ENCODE measurements at places on chromosomes 5 and 9. TPM values are rescaled to one million over a fixed set of nuclear protein-coding genes. Genes with fewer than 3 reads are reported as not detected.

DNA sequence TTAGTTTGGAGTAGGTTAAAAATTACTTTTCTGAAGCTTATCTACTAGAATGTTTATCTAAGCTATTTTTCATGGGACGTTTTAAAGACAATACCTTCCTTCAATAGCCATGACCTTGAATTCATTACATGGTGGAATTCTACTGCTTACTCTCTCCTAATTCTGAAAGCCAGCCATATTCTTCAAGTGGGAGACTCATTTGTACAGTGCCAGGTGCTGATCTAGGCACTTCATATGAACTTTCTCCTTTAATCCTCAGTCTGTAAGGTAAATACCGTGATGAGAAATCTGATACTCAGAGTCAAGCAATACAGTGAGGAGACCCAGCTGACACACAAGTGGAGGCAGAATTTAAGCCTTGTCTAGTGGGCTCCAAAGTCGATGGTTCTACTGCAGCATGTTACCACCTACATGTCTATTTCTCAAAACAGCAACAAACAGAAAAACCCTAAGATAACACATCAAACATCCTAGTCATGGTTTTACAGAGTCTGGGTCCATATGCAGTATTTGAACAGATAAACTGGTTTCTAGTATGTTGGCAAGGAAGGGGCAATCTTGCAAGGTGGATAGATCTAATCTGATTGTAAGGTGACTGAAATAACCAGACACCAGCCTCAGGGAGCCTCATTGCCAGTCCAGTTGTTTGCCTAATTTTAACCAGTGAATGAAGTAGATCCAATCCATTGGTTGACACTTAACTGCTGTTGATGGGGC lies 243.7 kb downstream of the PIK3R1 start:
- DNase-seq = no peak

- DNase-seq = no peak
Measured at GRCh38 chr5:150848271-150848670, 1.9 kb downstream of the IRGM start.

DNA sequence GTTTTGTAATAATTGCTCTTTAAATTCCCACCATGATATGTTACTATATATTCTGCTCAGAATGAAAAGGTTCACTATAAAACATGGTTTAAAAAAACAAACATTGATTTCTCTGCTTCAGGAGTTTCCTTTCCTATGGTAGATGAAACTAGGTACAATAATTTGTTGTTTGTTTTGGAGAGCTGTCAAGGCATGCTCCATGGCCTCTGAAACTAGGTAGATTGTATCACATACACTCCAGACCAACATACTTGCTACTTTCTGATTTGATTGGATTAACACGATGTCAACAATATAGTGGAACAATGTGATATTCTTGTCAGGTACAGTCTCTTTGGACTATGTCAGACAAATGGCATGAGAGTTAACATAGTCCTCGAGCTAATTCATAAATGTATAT lies 452.7 kb upstream of the CDH9 start:
- no peak for DNase-seq

DNA sequence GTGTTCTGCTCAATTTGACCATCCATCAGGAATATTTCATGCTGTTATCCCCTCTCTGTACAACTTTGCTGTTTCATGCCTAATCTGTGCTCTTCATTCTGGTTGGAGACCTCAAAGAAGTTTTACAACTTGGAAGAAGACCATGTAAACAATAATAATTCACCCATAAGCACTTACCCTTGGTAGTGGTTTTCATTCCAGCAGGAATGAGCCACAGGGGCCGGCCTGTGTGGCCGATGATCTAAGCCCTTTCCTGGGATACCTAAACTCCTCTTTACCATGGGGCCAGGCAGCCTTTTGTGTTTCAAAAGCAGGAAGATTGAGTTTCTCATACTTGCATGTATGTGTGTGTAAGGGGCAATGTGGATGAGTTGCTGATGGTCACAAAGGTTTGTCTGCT lies 165.0 kb downstream of the FGF1 start:
- DNase-seq = no peak

GRCh38 chr9:126406075-126406667 lies 79.5 kb downstream of the MVB12B start:
- DNase-seq = no peak

- DNase-seq = no peak
Measured at GRCh38 chr5:64775291-64775690, 6.6 kb downstream of the CWC27 start.

DNA sequence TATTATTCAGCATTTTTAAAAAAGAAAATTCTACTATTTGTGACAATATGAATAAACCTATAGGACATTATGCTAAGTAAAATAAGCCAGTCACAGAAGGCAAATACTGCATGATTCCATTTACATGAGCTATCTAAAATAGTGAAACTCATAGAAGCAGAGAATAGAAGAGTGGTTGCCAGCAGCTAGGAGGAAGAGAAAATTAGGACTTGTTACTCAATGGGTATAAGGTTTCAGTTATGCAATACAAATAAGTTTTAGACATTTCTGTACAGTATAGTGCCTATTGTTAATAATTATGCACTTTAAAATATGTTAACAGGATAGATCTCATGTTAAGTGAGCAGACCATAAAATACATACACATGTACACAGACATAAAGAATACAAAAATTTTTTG lies 73.8 kb upstream of the SPINK5 start:
- DNase-seq = no peak

DNA sequence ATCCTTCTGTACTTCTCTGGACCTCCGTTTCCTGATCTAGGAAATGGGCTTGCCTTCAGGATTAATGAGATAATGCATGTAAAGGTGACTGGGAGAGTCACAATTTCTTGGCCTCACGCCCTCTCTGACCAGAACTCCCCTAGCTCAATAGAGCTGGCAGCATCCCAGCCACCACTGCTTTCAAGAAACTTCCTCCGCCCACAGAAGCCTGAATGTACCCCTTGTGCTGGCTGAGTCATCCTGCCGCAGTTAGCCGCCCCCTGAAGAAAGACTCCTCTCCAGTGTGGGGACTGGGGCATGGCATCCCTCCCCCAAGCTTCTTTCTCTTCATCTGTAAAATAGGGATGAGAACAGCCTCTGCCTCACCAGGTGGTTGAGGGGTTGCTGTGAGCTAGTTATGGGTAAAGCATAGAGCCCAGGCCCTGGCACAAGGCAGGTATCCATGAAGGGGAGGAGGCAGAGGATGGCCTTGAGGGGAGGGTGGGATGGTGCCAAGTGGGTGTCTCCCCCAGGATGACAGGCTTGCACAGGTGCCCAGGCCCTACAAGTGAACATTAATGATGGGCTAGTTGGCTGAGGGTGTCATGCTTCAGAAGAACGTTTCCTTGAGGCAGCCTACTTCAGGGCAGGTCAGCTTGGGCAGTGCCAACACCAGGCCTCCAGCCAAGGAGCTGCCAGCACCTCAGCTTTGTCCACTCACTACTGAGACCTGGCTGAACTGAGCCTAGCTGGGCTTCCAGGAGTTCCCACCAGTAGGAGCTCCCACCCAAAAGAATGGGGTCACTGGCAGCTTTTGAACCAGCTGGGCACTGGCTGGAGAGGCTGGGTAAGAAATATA lies 3.4 kb downstream of the PDLIM4 start:
- peak; percentile 61 for DNase-seq

DNA sequence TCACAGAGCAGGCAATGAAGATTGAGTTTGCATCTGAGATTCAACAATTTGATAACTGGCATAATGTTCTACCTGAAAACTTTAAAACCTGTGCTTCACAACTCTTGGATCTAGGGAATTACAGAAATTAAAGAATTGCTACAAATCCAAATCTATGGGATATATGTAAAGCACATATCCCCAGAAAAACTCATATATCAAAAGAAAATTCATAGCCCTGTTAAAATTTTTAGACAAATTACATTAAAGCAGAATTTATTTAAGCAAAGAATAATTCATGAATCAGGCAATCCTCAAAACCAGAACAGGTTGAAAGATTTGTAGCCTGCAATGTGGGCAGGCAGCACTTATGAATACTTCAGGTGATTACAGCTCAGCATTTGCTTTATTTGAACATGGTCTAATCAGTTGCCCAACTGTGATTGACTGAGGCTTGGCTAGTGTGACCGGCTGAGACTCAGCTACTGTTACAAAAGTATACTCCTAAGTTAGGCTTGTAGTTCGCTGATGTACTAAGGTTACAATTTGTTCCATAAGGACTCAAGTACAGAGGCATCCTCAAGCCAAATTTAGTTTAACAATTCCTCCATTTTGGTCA lies 10.3 kb upstream of the UBTD2 start:
- DNase-seq = no peak

DNA sequence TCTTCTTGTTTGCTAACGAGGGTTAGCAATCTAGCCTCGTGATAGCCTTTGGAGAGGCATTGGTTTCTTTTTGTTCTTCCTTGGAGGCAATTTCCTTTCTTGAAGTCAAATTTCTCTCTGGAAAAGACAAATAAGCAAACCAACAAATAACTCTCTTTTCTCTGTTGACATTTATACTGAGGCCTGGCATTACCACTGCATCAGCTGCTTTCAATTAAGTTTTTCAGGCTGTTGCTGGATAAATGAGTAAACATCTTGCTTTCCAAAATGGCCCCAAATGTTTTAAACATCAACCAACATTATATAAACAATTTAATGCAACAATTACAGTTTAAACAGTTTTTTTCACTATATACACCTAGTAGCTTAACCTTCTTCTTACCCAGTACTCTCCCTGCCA lies 264.4 kb downstream of the HTR1A start:
- DNase-seq = no peak

GRCh38 chr5:90406466-90406865 lies 3.1 kb downstream of the CETN3 start:
- DNase-seq = no peak

- DNase-seq = peak; percentile 69
Measured at GRCh38 chr5:176837707-176838115, 27.4 kb downstream of the UNC5A start.

DNA sequence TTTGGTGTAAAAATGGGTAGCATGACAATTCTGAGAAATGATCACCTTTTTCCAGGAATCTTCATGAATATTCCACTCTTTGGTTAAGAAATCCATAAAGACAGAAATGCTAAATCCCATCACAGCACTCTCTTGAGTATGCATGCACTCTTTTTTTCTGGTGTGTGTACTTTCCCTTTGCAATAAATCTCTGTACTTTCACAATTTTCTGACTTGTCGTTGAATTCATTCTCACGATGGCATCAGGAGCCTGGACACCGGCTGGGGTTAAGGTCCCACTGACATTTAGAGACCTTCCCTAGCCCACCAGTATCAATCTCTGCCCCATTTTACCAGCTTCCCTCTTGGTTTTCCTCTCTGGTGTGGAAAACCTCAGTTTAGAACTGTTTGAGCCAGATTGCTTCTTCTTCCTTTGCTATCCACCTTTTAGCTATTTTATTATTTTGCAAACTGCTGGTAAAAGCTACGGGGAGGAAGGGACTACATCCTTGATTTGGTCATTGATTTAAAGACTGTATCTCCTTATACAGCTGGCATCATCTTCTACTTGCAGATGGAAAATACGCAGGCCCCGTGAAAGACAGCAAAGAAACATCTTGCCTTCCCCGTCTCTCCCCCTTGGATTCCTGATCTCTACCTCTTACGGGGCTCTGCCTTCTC lies 59.9 kb upstream of the ZFR start:
- DNase-seq = no peak

PLAC8L1 gene
- 0.82 TPM for total RNA-seq

Data from frontal cortex (tissue), 4 donors.